CD4-positive, alpha-beta memory T cell (primary cell): ENCODE measurements at places on chromosomes 6 and 20.

DNA sequence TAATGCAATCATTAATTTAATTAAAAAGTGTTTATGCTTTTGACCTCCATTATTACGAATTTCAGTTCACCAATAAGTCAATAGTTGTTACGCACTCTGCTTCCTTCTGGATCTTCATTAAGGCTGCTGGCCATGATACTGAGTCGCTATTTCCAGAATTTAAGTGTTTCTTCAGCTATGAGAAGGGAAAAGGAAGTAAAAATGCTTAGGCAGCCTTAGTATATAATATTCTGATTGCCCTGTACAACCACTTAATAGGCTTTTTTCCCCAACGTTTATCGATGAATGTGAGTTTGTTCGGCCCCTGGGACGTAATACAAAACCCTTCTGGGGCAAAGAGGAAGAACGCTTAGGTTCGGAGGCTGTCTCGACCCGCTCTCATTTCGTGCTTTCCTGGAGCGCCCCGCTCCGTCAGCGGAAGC, 644 bp downstream of the OARD1 start:
- DNase-seq, result no peak

GRCh38 chr6:158680481-158680880, 30.6 kb downstream of the SYTL3 start:
- no peak for DNase-seq

- no peak for DNase-seq
Observed at GRCh38 chr20:57159193-57159851, 107.1 kb downstream of the BMP7 start.

DNA sequence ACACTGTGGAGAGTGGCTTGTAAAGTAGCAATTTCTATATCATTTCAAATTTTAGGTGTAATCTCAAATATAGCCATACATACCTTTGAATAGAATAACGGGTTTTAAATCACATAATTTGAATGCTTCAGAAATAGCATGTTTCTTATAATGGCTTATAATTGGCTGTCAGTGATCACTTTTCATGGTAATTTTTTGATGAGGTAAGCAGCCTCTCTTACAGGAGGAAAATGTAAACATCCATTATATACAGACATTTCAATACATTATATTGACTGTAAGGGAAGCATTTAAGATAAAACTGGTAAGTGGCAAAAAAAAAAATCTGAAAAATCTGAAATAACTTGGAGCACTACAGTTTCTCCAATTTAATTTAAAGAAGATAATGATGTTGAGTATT, 67.8 kb upstream of the PHACTR2 start:
- DNase-seq, result no peak

- no peak for DNase-seq
Observed at GRCh38 chr20:20207872-20208271, 155.5 kb downstream of the CFAP61 start.

GRCh38 chr6:28985462-28986164, 19.5 kb downstream of the ZNF311 start:
- DNase-seq, result no peak

GRCh38 chr6:157997893-157998608, 16.4 kb downstream of the SYNJ2 start:
- no peak for DNase-seq

GRCh38 chr6:14889611-14890593, 356.0 kb upstream of the JARID2 start:
- DNase-seq, result no peak

DNA sequence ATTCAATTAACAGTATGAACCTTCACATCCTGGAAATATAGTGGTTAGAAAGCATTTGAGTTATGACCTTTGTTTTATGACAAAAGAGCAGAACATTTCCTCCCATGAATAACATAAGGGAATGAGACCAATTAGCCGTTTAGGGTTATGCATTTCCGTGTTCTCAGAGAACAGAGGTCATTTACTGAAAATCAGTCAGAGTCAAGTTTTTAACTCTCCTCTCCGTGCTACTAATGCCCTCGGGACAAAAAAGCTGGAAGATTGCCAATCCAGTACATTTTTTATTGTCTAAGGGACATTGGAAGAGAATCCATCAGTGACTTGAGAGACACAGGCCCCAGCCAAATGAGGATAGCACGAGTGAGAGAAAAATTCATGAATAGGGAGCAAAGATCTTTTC, 632.7 kb downstream of the RFPL4B start:
- no peak for DNase-seq

GRCh38 chr6:163963205-163964120, 548.9 kb downstream of the QKI start:
- no peak for DNase-seq

GRCh38 chr6:133568970-133569889, 319.7 kb upstream of the TCF21 start:
- DNase-seq, result no peak

DNA sequence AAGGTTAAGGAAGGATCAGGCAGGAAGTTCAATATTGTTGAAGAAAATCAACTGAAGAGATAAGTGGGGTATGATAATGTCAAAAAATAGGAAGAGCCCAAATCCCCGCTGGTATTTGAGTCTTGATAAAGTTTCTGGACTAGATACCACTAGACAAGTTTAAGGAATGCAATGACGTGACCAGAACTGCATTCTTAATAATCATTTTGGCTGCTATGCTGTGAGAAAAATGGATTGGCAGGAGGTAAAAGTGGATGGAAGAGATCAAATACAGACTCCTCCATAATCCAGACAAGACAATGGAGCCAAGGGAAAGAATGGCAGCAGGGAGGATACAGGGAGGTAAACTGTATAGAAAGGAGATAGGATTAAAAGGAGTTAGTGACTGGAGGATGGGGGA, 128.2 kb downstream of the COL12A1 start:
- no peak for DNase-seq

DNA sequence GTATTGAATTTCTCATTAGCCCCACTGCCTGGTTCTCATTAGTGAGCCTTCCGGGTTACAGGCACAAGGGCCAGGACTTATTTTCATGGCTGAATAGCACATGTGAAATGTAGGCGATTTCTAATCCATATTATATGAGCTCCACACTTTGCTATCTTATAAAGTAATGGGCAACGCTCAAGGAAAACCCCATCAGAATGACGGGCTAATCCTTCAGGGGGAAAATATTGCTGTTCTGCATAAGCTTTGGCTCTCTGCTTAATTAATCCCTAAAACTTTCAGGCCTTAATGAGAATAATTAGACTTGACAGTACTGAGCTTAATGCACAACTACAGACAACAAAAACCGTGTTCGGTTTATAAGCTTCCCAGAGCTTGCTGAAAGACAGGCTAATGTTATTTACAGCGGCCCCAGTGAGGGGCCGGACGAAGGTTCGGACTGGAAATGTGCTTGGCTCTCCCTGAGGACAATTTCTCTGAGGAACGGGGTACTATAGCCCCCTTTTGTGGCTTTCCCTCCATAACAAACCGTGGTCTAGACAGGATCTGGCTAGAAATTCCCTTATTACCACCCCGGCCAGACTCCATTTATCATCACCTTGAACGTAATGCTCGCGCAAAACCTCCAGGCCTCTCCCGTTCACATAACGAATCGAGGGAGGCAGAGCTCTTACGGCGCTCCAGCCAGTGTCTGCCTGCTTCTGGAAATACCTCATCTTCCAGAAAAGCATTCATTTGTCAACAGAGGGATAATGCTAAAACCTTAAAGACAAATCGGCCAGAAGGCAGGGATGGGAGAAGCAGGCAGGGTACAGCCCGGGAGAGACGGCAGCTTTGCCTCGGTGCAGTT, 164.5 kb downstream of the CD83 start:
- DNase-seq, result no peak
